ENCODE measurements at places on chromosomes 7 and 10. TPM values are rescaled to one million over a fixed set of nuclear protein-coding genes. Genes with fewer than 3 reads are reported as not detected.

DNA sequence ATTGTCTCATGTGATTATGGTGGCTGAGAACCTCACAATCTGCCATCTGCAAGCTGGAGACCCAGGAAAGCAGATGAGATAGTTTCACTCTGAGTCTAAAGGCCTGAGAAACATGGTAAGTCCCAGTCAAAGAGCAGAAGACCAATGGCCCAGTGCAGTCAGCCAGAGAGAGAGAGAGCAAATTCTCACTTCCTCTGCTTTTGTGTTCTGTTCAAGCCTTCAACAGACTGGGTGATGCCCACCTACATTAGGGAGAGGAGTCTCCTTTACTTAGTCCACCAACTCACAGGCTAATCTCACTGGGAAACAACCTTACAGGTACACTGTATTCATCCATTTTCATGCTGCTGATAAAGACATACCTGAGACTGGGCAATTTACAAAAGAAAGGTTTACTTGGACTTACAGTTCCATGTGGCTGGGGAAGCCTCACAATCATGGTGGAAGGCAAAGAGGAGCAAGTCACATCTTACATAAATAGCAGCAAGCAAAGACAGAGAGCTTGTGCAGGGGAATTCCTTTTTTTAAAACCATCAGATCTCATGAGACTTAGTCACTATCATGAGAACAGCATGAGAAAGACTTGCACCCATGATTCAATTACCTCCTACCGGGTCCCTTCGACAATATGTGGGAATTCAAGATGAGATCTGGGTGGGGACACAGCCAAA is 4.7 kb upstream of the FRMPD2 start:
- no peaks in the 10 kb centered on the region for H3K27me3 ChIP-seq
- H3K4me3 ChIP-seq, result no peak overlapping the region
- no peaks in the 10 kb centered on the region for H3K4me1 ChIP-seq
- H3K27ac ChIP-seq, result no peak overlapping the region
- H3K36me3 ChIP-seq, result no peaks in the 10 kb centered on the region

Gene ZNF853
- 12.2 TPM for total RNA-seq

DNA sequence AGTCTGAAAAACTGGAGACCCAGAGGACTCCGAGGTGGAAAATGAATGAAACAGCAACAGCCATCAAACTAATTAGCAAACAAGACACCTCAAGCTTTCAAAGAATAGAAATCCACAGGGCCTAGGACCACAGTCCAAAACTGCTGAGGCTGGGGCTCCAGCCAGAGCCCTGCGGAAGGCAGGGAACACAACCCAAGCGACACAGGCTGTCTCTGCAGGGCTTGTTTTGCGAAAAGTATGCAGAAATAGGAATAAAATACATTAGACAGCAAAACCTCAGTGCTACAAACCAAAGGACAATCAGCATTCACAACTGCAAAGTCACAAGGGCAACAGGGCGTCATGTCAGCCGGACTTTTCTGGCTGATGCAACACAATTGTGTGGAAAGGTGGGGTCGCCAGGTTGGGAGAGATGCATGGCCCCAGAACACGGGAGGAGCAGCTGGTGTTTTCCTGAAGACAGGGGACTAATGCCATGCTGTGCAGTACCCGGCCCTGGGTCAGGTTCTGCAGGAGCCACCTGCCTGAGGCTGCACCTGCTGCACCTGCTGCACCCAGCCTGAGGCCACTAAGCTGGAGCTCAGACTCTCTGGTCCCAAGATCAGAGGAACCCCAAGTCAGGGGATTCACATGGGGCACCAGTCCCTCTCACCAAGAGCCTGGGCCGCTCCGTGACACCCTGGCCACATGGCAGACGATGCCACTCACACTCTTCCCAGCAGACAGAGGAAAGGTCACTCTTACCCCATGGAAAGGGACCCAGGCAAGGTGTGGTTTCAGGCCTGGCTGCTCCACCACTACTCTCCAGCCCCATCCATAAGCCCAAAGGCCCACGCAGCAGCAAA is 74.2 kb downstream of the MAD1L1 start:
- peak overlapping the region; percentile 69 for H3K27ac ChIP-seq
- no peaks in the 10 kb centered on the region for H3K27me3 ChIP-seq
- H3K4me3 ChIP-seq, result no peak overlapping the region
- peaks cover 2% of the 10 kb centered on the region for H3K4me1 ChIP-seq
- DNase-seq, result peak; percentile 19

DNA sequence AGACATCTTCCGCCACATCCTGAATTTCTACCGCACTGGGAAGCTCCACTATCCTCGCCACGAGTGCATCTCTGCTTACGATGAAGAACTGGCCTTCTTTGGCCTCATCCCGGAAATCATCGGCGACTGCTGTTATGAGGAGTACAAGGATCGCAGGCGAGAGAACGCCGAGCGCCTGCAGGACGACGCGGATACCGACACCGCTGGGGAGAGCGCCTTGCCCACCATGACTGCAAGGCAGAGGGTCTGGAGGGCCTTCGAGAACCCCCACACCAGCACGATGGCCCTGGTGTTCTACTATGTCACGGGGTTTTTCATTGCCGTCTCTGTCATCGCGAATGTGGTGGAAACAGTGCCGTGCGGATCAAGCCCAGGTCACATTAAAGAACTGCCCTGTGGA is 1.9 kb downstream of the KCND2 start:
- peak; percentile 38 for DNase-seq
- H3K4me3 ChIP-seq, result no peak overlapping the region
- H3K27ac ChIP-seq, result no peak overlapping the region
- no peaks in the 10 kb centered on the region for H3K36me3 ChIP-seq
- H3K27me3 ChIP-seq, result no peaks in the 10 kb centered on the region

DNA sequence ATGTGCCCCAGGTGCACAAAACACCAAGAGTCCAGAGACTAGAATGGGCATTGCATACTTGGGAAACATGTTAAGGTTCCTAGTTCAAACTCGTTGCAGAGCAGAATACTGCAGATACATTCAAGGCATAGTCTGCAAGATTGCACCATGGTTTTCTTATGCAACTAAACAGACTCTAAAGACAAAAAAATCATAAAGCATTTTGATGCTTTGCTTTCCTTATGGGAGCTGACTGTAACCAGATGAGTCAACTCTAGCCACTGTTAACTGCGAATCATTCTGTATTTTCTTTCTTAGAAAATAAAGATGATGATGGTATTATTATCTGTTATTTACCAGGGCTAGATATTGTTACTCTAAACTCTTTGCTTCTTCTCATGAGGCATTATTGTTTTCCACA is 19.7 kb downstream of the TRUB1 start:
- peaks cover 3% of the 10 kb centered on the region for H3K36me3 ChIP-seq
- DNase-seq, result no peak
- H3K4me1 ChIP-seq, result no peaks in the 10 kb centered on the region
- H3K27ac ChIP-seq, result no peak overlapping the region

DNA sequence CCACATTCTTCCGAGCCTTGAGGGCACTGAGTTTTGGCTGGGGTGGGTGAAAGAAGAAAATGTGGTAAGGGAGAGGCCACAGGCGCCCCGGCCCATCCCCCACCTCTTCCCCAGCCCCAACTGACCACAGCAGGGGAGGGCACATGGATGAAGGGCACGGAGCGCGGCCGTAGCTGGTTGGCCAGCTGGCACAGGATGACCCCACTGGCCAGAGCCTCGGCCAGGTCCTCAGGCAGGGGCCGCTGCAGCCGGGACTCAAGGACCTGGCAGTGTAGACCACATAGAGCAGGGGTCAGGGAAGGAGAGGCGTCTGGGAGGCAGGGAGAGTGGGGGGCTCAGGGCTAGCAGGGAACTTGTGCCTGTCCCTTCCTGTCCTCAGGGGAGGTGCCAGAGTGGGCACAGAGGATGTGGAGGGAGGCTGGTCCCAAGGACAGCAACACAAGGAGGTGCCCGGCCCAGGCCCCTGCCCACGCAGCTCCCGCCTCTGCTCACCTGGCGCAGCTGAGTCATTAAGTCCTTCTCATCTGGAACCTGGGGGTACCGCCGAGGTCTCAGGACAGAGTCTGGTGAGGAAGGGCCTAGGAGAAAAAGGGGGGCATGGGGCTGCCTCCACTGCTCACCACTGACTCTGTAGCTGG is 2.2 kb upstream of the SAP25 start:
- DNase-seq, result no peak
- H3K27ac ChIP-seq, result no peak overlapping the region
- no peak overlapping the region for H3K4me3 ChIP-seq
- no peaks in the 10 kb centered on the region for H3K36me3 ChIP-seq
- no peaks in the 10 kb centered on the region for H3K27me3 ChIP-seq

- DNase-seq, result no peak
- no peaks in the 10 kb centered on the region for H3K36me3 ChIP-seq
- H3K27me3 ChIP-seq, result no peaks in the 10 kb centered on the region
- H3K4me3 ChIP-seq, result no peak overlapping the region
- H3K4me1 ChIP-seq, result no peaks in the 10 kb centered on the region
Measured at GRCh38 chr7:50594734-50595485, 29.7 kb upstream of the DDC start.

Gene NXPH1
- not detected for total RNA-seq

DNA sequence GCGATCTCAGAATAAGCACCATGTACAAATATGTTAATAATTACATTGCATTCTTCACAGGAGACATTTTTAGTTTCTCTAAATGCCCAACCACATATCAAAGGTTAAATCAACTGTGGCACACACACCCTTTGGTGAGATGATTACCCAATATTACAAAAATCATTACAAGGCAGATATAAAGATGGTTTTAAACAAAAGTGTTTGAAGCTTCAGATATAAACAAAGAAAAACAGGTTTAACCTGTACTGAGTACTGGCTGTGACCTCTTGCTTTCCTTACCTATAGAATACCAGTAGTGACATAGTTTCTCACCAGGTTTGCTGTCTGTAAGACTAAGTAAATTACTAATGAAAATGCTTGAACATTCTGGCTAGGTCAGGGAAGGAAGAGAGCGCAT is 360.0 kb upstream of the IGFBP3 start:
- H3K4me3 ChIP-seq, result no peak overlapping the region
- no peak for DNase-seq
- H3K27me3 ChIP-seq, result no peaks in the 10 kb centered on the region
- H3K36me3 ChIP-seq, result no peaks in the 10 kb centered on the region
- no peaks in the 10 kb centered on the region for H3K4me1 ChIP-seq

DNA sequence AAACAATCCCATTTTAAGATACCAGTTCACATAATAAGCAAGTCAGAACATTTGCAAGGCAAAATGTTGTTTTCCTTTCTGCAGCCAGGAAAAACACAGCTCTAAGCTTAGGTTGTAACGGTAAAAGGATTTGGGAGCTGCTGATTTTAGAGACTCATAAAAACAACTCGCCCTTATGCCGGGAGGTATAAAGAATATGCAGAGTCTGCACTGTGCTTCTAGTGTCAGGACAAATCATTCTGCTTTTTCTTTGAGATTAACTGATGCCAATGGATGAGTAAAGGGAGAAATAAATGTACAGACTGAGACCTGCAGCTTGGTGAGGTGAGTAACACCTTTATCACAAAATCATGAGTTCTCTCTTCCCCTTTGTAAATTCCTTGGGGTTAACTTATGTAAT is 2.0 kb upstream of the SFR1 start:
- H3K4me3 ChIP-seq, result no peak overlapping the region
- no peak overlapping the region for H3K27ac ChIP-seq
- H3K36me3 ChIP-seq, result no peaks in the 10 kb centered on the region
- H3K4me1 ChIP-seq, result no peaks in the 10 kb centered on the region
- DNase-seq, result no peak

DNA sequence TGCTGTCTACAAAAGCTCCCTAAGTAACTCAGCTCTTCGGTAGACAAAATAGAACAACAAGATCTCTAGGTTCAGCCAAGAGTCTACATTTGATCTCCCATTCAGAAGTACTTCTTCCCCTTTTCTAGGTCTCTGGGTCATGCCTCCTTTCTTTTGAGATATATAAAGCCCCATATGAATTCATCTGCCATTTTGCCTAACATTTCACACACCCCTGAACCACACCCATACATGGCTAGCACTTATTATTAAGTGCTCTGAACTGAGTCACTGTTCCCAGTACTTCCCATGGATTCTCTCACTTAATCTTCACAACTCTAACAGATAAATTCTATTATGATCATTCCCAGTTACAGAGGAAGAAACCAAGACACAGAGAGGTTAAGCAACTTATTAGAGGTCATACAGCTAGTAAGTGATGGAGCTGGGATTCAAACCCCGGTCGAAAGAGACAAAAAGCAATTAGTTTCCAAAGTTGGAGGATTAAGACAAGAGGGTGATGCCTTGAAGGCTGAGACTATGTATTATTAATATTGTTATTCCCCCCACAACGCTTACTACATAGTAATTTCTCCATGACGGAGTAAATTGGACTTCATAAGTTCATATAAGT is 17.3 kb downstream of the MYOF start:
- peaks cover 3% of the 10 kb centered on the region for H3K4me1 ChIP-seq
- H3K4me3 ChIP-seq, result no peak overlapping the region
- no peaks in the 10 kb centered on the region for H3K36me3 ChIP-seq
- no peaks in the 10 kb centered on the region for H3K27me3 ChIP-seq
- H3K27ac ChIP-seq, result peak overlapping the region; percentile 76
- no peak for DNase-seq

DNA sequence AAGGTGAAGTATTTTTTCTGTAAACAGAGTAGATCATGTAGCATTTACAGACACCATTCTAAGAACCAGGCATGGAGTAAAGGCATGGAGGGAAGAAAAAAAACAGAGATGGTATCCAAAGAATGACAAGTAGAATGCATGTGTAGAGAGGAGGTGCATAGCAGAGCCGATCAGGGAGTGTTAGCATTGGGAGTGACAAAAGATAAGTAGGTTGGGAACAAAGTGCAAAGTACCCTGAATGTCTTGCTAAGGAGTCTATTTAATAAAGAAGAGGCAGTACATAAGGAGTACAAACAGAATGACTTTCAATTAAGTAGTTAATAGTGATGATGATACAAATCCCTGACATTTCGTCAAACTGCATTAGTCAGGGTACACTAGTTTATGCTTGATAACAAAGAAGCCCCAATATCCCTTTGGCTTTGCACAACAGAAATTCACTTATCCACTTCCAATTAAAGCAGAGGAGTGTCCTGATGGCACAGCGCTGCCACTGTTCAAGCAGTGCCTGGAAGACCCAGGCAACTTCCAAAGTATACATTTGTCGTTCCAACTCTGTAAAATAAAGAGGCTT is 371.5 kb downstream of the TNS3 start:
- H3K27me3 ChIP-seq, result no peaks in the 10 kb centered on the region
- no peak overlapping the region for H3K27ac ChIP-seq
- no peaks in the 10 kb centered on the region for H3K36me3 ChIP-seq
- DNase-seq, result no peak

DNA sequence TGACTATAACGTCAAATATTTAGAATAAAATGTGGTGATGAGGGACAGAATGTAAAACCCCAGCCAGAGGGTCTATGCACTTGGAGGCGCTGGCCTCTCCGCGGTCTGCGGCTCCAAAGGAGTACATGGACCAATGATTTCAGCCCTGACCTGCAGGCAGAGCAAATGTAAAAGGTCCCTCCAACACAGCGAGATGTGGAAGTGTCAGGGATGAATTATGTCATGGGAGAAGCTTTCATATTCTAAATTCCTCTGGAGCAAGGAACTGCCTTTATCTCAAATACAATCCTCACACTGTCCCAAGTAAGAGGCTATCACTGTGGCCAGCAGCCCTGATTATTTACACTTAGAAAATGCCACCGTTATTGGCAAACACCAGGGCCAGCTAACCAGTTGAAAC is 139.4 kb downstream of the GFRA1 start:
- DNase-seq, result no peak
- H3K4me1 ChIP-seq, result no peaks in the 10 kb centered on the region
- no peak overlapping the region for H3K4me3 ChIP-seq
- H3K36me3 ChIP-seq, result no peaks in the 10 kb centered on the region
- no peak overlapping the region for H3K27ac ChIP-seq

Measured in aorta (tissue), 5 donors.